NB4 (cell line): ENCODE measurements at places on chromosomes 1 and 21.
A peak's percentile ranks its signal among the peaks of the same experiment; 100 is the strongest.

- DNase-seq = no peak
These were observed 64.9 kb upstream of the GNG12 start for GRCh38 chr1:67898033-67898726.

- DNase-seq = no peak
These were observed 16.6 kb downstream of the PSEN2 start for GRCh38 chr1:226887006-226887405.

GRCh38 chr21:43739621-43740435, 20.9 kb downstream of the PDXK start:
- DNase-seq = no peak

- peak; percentile 67 for DNase-seq
These were observed 43.4 kb downstream of the RALGPS2 start for GRCh38 chr1:178768423-178768822.

GRCh38 chr1:183034682-183035081, 11.5 kb downstream of the LAMC1 start:
- DNase-seq = no peak

GRCh38 chr1:181674617-181675016, 191.3 kb downstream of the CACNA1E start:
- DNase-seq = no peak

- no peak for DNase-seq
These were observed 1.3 kb upstream of the S100A10 start for GRCh38 chr1:151994956-151995355.

DNA sequence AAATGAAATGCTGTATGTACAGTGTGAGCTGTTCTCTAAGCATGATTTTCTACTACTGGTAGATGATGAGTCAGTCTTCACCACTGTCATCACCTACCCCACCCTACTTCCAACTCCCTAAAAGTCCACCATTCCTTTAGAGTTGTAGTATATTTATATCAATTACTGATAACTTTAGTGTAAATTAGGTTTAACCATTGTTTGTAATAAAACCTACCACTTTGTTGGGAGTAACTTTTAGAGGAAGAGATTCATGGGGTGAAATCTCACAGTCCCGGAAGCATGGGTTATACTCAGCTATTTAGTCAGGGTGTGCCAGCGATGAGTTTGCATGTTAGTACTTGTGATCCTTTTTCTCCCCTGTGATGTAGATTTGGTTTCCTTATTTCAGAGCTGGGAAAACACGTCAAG, 17.1 kb downstream of the MORC3 start:
- no peak for DNase-seq

GRCh38 chr1:149903836-149904491, 4.6 kb downstream of the BOLA1 start:
- DNase-seq = no peak

DNA sequence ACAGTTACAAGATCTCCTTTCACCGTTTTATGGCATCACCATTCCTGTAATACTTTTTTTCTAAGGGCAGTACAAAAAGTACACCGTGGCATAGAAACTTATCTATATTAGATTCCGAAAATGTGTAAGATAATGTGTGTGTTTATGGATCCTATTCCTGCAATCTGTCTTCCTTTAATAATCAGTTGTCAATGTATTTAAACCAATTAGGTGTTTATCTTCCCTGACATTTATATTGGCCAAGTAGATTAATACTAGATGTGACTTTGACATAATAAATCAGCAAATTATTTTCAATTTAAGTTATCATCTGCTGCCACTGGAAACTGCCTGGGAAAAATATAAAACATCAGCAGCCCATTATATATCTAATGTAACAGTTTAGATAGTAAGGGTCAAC, 770.3 kb upstream of the ADGRL2 start:
- no peak for DNase-seq

DNA sequence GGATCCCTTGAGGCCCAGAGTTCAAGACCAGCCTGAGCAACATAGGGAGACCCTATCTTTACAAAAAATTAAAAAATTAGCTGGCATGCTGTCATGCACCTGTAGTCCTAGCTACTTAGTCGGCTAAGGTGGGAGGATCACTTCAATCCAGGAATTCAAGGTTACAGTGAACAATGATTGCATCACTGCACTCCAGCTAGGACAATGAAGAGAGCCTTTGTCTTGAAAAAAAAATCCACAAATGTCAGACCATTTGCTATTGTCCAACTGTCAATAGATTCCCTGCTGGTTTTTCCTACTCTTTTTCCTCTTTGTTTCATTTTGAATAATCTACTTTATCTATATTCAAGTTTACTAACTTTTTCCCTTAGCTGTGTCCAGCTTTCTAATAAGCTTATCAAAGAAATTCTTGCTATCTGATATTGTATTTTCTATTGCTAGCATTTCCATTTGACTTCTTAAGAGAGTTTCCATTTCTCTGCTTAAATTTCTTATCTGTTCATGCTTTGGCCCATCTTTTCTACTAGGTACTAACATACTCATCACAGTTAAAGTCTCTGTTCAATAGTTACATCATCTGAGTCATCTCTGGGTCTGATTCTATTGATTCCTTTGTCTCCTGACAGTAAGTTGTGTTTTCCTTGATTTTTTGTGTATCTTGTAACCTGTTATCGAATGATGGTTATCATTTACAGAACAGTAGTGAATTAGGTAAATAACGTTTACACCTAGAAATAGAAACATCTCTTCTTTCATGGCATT, 14.8 kb downstream of the MT1HL1 start:
- no peak for DNase-seq

DNA sequence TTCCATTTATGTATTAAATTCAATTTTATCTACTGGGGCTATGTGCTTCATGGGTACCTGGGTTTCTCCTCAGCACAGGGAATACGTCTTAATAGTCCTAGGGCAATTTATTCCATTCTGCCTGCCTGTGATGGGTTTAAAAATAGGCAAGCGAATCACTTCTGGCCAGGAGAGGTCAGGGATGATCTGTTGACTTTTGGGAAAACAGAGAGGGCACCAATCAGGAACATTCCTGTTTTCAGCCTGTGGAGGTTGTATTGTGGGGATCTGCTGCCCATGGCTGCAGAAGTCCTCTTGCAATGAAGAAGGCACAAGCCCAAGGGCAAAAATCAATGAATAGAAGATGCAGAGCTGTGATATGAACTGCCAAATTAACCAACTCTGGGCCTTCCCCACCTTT, 303.1 kb downstream of the CTH start:
- no peak for DNase-seq

DNA sequence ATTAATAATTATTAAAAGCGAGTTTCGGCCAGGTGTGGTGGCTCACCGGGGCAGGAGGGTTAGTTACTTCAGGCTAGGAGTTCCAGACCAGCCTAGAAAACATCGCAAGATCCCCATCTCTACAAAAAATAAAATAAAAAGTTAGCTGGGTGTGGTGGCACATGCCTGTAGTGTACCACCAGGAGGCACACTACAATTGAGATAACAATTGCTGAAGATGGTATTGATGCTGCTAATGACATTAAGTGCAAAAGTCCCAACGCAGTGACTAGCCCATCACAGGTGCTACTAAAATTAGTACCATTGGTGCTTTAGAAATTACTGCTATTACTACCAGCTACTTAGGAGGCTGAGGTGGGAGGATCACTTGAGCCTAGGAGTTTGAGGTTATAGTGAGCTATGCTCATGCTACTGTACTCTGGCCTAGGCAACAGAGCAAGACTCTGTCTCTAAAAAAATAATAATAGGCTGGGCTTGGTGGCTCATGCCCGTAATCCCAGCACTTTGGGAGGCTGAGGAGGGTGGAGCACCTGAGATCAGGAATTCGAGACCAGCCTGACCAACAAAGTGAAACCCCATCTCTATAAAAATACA, 156.6 kb downstream of the GREM2 start:
- DNase-seq = peak; percentile 16

GRCh38 chr1:161998811-161999210, 24.9 kb downstream of the OLFML2B start:
- DNase-seq = no peak

GRCh38 chr21:42289926-42290325, 25.3 kb downstream of the TFF3 start:
- peak; percentile 35 for DNase-seq

GRCh38 chr21:38399103-38399502, 99.2 kb downstream of the ERG start:
- DNase-seq = no peak

GRCh38 chr1:8285103-8285502, 32.8 kb upstream of the SLC45A1 start:
- no peak for DNase-seq

DNA sequence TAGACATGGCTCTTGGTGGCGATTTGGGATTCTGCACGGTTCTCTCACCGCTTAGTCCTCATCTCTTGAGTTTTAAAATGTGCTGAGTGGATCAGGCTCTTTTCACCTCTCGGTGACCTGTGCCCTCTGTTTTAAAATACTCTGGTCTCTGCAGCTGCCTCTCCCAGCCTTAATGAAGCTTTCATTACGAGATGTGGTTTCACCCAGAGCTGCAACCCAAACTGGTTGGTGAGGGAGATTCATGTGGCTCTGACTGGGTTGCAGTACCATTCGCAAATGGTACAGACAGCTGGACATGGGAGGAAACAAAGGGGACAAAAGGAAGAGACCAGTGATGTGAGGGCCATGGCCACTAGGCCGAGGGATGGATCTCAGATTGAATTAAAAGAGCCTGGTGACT, 258.9 kb downstream of the ASTN1 start:
- no peak for DNase-seq

DNA sequence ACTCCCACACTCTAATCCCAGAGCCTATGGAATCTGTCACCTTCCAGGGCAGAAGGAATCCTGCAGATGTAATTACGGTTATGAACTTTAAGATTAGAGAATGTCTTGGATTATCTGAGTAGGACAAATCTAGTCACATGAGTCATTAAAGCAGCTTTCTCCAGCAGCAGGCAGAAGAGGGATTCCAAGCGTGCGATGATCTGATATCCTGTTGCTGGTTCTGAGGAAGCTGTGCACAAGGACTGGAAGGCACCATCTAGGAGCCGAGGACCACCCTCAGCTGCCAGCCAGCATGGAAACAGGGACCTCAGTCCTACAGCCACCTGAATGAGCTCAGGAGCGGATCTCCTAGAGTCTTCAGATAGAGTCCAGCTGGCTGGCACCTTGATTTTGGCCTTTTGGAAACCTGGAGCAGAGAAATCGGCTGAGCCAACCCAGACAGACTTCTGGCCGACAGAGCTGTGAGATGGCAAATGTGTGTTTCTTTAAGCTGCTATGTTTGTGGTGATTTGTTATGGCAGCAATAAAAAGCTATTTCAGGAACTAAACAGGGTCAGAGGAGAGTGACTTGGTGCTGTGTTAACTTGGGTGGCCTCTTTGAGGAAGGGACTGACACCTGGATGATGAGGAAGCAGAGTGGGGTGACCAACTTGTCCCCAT, 34.5 kb downstream of the LRRN2 start:
- DNase-seq = no peak

DNA sequence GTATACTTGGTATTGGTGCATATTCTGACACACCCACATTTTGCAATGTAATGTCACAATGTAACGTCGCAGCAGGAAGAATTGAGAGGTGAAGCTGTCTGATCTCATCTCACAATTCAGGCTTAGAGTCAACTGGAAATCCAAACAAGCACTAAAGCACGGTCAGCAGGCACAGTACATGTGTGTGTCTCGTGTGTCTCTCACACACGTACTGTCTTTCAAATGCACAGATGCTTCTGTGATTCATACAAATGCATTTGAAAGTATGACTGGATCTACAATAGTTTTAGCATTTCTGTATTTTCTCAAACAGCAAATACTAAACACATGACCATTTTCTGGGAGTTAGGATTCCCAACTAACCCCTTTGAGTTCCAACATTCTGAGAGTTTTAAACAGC, 26.9 kb downstream of the LBR start:
- no peak for DNase-seq

DNA sequence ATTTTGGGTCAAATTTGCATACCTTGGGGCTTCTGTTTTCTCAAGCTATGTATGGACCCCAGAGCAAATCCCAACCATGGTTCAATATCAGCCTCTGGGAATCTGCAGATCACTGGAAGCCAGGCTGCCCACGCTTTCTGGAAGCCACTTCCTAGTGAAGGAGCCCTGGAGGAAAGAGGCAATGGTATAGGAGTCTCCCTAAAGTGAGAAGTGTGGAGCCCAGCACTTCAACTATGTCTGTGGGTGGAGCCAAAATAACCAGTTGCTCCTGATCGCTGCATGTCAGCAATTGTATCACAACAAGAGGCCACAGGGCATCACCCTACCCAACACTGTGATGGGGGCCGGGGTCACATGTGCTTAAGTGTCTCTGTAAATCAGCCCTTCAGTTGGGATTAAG, 26.9 kb downstream of the ETS2 start:
- DNase-seq = no peak

DNA sequence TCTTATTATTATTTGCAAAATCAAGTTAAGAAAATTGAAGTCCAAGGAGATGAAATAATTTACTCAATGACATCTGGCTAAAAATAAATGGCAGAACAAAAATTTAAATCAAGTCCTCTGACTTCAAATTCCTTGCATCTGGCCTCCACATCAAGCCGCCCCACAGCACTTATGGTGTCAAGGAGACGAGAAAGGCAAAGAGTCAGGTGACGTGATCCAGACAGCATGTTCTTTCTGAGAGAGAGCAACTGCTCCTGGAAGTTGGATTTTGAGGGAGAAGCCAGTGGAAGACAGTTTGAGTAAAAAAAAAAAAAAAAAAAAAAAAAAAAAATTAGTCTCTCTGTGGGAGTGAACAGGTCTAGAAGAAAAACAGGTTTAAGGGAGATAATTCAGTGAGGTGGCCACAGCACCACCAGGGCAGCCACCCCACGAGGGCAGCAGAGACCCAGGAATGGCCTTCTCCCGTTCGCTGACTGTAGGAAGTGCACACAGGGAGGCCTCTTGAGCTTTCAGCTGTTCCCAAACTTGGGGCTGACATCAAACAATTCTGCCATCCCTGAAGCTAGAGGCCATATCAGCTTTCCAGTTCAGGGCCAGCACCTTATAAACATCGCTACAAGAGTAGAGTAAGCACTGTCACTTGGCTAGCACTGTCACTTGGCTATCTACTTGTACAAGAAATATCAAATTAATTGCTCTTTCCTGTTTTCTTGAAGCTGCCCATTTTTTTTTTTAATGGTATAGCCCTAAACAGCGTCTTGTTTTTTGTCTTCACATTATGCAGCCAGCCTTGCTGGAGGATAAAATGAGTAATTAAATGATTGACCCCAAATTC, 7.8 kb downstream of the C1orf162 start:
- peak; percentile 84 for DNase-seq

DNA sequence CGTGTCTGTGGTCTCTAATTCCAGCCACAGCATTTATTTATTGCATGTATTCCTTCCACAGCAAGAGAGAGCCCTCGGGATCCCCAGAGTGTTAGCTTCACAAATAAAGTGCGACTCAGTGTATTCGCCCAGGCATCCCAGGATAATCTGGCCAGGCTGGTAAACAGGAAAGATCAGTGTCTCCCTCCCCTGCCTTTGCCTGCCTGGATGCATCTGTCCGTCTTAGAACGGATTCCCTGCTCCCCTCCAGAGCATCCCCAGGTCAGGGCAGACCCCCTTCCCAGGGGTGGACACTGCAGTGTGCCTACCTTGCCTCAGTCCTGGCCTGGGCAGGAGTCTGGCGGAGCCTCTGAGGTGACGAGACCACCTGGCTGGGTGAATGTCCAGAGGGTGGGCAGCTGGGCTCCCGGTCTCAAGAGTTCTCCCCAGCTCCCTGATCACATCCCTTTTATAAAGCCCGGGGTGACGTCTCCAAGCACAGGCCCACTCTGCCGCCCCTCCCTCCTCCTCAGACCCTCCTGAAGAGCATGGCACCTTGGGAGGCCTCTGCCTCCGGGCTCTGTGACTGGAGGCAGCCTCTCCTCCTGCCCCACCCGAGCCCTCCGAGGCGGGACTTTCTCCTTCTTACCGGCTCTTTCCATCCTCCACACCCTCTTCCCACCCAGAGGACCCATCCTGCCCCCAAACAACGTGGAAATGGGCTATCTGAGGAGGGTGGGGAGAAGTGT, at the start of gene KISS1:
Gene KISS1, minus strand, starts transcription at position 424 of the 728 bp plus-strand sequence. CDS start 3,615 bp downstream, outside the sequence.
- no peak for DNase-seq

GRCh38 chr1:21325231-21325718, 35.0 kb upstream of the ECE1 start:
- DNase-seq = peak; percentile 74
